ENCODE measurements at places on chromosomes 5 and 9.

GRCh38 chr5:161190778-161191177 lies 338.8 kb upstream of the ATP10B start:
- no peak for ATAC-seq

DNA sequence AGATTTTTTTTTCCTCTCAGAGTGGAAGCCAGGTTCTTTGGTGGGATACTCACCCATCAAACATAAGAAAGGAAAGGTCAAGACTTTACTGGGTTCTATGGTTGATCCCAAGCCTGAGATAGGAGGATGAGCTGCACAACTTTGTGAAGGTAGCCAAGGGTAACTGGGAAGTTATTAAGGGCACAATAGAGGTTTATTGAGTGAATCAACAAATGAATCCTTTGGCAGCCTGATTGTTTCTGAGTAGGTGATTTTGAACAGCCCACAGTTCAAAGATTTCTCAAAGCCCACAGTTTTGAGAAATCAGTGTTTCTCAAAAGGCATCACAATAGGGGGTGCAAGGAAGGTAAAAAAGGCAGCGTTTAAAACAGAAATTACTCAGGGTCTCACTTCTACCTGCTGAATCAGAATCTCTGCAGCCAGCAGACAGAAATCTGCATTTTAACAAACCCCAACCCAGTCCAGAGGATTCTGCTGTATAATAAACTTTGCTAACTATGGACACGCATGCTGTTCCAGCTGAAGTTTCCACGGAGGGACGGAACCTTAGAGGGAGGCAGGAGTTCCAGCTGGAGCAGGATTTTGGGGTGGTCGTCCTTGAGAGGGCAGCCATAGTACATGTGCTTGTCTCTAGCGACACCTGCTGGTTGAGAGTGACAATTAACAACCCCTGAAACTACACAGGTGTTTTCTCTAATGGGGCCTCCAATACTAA lies 32.7 kb upstream of the FSD1L start:
- ATAC-seq, result peak; percentile 51

DNA sequence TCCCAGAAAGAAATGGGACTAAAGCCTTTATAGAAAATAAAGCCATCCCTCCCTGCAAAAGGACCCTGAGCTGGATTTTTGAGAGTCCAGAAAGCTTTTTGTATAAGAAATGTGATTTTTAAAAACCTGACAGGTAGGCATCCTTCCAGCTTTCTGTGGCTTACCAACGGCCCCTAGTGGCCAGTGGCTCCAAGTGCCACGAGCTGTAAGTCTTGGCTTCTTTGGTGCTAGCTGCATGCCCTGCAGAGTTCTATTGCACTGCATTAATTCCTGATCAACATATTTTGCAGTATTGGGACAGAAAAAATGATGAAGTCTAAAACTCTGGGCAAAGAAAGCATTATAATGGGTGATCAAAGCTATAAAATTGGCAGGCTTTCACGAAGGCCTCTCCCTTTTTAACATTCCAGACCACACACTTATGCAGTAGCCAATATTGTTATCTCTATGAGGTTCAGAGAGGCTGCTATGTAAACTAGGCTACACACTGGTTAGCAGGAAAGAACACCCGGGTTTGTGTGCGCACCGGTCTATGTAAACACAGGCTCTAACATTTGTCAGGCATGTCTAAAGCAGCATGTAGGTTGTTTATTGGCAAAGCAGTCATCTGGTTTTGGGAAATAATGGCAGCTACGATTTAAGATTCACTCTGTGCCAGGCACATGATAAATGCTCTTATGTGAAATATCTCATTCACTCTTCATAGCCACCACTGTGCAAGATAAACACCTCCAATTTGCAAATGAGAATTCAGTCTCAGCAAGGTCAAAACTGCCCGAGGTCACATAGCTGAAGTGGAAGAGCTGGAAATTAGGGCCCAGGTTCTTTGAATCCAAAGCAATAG lies 55.2 kb downstream of the NMUR2 start:
- ATAC-seq, result no peak

GRCh38 chr9:84166891-84167290 lies 173.7 kb downstream of the SLC28A3 start:
- ATAC-seq, result no peak

DNA sequence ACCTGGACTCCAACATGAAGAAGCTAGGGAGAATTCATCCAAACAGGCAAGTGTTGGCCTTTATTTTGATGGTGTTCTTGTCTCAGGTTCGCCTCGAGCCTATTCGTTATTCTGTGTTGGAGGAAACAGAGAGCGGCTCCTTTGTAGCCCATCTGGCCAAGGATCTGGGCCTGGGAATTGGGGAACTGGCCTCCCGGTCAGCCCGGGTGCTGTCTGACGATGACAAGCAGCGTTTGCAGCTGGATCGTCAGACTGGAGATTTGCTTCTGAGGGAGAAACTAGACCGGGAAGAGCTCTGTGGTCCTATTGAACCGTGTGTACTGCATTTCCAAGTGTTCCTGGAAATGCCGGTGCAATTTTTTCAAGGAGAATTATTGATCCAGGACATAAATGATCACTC lies 367 bp downstream of the PCDHB4 start:
- no peak for ATAC-seq

- ATAC-seq, result no peak
These were observed 69.4 kb downstream of the NPR3 start for GRCh38 chr5:32780508-32780919.

GRCh38 chr5:91219091-91219802 lies 163.9 kb downstream of the ARRDC3 start:
- peak; percentile 88 for ATAC-seq

DNA sequence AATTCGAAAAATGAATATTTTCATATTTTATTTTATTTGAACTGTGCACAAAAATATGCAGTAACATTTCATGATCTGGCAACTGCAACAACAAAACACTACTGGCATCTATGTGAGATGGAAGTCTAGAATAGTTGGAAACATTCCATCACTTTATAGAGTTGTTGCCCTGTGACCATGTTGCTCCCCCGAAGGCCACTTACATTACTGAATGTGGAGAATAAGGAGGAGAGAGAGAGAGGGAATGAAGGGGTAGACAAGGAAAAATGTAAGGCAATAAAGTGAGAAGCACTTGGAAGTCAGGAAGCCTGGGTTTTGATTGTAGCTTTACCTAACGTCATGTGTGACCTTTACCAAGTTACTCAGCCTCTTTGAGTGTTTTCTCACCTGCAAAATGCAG lies 437.2 kb upstream of the EDIL3 start:
- no peak for ATAC-seq

DNA sequence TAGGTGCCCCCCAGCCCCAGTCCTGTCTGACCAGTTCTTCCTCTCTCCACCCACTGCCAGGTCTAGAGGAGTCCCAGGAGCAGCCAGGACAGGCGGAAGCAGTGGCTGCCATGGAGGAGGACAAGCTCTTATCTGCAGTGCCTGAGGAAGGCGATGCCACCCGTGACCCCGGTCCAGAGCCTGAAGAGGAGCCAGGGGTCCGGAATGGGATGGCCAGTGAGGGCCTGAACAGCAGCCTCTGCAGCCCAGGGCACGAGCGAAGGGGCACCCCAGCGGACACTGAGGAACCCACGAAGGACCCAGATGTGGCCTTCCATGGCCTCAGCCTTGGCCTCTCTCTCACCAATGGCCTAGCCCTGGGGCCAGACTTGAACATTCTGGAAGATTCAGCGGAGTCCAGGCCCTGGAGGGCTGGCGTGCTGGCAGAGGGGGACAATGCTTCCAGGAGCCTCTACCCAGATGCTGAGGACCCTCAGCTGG lies 13.8 kb downstream of the PSD2 start:
- no peak for ATAC-seq

DNA sequence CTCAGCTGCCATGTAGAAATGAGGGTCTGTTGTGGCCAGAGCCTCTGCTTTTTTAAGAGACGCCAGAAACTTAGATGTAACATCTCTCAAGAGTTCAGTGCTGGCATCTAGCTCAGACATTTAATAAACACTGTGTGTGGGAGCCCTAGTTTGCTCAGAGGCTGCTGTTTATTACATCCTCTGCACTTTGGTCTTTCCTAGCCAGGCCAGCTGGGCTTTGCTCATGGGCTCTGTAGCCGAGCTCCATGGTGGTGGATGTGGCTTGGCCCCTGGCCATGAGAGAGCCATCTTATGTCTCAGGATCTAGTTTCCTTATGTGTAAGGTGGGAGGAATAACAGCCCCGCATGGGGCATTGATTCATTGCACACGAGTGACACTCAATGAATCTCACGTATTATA lies 30.0 kb downstream of the ARHGEF37 start:
- no peak for ATAC-seq

DNA sequence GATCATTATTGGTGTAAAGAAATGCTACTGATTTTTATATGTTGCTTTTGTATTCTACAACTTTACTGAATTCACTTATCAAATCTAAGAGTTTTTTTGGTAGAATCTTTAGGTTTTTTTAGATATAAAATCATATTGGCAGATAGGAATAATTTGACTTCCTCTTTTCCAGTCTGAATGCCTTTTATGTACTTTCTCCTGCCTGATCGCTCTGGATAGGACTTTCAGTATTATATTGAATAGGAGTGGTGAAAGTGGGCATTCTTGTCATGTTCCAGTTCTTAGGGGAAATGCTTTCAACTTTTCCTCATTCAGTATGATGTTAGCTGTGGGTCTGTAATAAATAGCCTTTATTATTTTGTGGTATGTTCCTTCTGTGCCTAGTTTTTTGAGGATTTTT lies 8.3 kb downstream of the AHRR start:
- ATAC-seq, result no peak

DNA sequence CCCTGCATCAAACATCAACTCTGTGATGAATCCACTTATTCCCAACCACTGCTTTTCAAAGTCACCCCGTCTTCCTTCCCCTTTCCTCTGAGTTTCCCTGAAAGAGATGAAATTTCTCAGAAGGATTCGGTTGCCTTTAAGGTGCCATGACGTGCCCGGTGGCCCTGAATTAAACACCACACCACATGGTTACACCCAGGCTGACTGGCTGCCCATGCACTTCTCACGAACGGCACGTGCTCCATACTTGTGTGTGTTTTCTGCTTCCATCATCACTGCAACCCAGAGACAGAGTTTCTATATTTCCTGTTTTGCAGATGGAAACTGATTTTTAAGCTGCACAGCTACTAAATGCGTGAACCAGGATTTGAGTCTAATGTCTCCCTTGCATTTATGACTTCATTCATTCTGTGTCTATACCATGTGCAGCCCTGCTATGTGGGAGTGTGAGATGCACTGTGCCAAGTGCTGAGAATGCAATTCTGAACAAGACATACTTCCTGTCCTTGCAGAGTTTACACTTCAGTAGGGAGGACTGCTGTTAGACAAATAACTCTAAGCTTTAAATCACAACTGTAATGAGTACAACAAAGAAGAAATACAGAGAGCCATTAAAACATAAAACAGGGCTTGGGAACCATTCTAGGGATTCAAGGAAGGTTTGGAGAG lies 162.9 kb downstream of the NXNL2 start:
- ATAC-seq, result no peak

Data from gastroesophageal sphincter (tissue), 4 donors.